ENCODE measurements at places on chromosomes 5 and 9.

- DNase-seq, result no peak
These were observed 125.0 kb downstream of the TRIO start for GRCh38 chr5:14267991-14268708.

- no peak for DNase-seq
These were observed 132.2 kb downstream of the CDC42SE2 start for GRCh38 chr5:131396015-131396414.

- no peak for DNase-seq
These were observed 24.8 kb downstream of the ADCY2 start for GRCh38 chr5:7420510-7421280.

- no peak for DNase-seq
These were observed 114.0 kb downstream of the CDC42SE2 start for GRCh38 chr5:131377785-131378325.

- peak; percentile 49 for DNase-seq
These were observed 27.1 kb upstream of the BASP1 start for GRCh38 chr5:17190242-17190778.

GRCh38 chr5:113269023-113269997 is 165.5 kb downstream of the TSSK1B start:
- DNase-seq, result no peak

DNA sequence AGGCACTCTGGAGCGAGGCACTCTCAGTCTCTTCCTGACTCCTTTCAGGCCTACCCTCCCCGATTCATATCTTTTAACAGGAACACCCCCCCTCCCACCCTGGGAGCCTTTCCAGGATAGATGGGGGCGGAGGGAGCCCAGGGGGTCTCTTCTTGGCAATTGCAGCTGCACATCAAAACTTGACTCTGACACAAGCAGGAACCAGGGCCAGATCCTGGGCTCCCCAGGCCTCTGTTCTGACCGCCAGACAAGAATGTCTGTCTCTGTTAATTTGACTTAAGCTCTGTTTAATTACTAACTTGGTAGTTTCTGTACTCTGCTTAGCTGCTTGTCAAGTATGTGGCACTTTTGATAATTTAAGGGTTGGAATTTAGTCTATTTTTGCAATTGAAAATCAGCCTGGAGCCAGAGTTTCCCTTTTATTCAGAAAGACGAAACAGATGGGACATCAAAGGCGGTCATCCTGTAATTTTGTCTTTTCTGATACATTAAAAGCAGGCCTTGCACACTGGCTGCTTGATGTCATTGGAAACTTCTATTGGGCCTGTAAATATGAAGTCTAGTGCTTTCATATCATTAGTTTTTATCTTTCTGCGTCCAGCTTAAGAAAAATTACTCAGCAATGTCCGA is 43.3 kb downstream of the ACTL7B start:
- DNase-seq, result no peak

- no peak for DNase-seq
These were observed 114.4 kb downstream of the DOCK2 start for GRCh38 chr5:169751490-169751889.

DNA sequence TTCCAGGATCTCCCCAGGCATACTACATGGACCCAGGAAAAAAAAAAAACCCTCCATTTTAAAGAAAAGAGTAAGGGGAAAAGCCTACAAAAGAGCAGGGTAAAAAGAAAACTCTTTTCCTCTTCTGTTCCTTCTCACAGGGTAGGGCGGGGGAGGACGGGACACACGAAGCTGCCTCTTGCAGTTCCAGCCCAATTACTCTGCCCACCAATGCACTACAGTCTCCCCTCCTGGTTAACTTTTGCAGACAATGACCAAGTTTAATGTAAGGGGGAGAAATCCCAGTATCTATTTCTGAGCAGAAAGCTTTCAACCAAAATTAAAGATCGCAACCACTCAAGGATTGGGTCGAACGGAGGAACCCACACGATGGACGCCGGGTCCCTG is 1.3 kb downstream of the BRD3 start:
- no peak for DNase-seq

DNA sequence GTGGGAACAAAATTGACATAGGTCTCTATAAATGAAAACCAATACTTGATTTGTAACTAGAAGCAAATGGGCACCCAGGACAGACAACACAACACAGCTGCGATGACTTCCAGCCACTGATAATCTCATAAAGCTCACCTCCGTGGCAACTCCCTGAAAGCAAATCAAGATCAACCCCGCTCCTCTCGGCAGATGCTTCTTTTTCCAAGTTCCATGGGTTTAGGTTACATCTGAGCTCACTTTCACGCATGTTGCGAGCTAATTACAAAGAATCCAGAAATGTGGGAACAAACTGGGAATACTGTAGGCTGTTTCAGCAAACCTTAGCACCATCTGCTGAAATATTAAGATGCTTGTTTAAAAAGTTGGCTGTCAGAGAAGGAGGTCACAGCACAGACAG is 153.9 kb downstream of the ELAVL2 start:
- DNase-seq, result no peak

DNA sequence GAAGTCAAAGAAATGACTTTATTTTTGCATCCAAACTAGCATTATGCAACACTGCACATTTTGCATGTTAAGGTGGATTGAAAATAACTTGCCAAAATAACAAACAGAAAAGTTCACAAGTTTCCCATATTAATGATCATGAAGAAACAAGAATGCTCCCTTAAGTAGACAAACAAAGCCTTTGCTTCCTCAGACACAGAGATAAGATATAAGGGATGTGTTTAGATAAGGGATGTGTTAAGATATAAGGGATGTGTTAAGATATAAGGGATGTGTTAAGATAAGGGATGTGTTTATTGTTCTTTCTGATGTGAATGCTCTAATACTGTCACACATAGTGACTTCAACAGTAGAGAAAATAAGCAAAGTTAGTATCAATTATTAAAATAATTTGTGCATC is 174.8 kb downstream of the GABRG2 start:
- DNase-seq, result no peak

- no peak for DNase-seq
These were observed 74.0 kb upstream of the SLC30A5 start for GRCh38 chr5:69019668-69020375.

- no peak for DNase-seq
These were observed 48.2 kb downstream of the KIF2A start for GRCh38 chr5:62354028-62354874.

GRCh38 chr9:78026416-78026815 is 5.2 kb downstream of the GNAQ start:
- DNase-seq, result no peak

GRCh38 chr9:99873531-99873930 is 32.9 kb upstream of the STX17 start:
- no peak for DNase-seq

- DNase-seq, result no peak
These were observed 739.8 kb upstream of the PTPRD start for GRCh38 chr9:11352612-11353011.

DNA sequence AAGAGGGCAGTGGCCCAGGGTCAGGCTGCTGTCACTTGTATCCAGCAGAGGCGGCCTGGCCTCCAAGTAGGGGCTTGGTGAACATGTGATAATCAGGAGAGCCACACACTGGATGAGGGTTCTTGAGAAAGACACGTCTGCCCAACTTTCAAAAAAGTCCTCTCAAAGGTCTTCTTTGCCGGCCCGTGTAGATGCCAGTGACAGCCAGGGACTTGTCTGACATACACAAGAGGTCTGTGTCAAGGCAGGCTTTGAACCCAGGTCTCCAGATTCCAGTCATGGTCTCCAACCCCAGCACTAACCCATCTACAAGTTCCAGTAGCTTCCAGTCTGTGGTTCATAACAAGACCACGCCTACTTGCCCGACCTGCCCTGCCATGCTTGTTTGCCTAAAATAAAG is 7.9 kb upstream of the AMBP start:
- DNase-seq, result no peak

DNA sequence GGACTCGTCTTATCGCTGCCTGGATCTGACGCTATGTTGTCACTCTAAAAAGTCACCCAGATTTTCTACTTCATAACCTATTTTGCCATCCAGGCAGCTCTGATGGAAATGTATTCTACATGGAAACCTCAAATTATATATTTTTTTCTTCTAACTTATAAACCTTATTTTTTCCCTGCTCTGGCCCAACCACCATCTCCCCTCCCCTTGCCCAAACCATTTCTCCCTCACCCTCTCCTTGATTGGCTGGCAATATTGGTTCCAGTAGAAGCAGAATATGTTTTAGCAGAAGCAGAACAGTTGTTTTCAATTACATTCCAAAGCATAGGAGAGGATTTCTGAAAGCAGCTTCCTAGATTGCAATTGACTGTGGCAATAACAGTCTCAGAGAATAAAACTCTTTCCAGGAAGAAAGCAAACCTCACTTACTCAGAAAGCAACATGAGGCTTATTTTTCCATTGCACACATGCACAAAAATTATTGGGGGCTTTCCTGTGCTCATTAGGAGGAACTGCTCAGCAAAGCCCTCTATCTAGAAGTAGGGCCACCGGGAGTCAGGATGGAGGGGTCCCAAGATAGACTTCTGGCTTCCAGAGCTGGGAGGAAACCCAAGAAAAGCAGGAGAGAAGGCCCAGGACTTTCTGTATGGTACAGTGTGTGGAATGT is 191.8 kb downstream of the ESM1 start:
- no peak for DNase-seq

GRCh38 chr9:84711936-84712335 is 42.4 kb downstream of the NTRK2 start:
- no peak for DNase-seq

DNA sequence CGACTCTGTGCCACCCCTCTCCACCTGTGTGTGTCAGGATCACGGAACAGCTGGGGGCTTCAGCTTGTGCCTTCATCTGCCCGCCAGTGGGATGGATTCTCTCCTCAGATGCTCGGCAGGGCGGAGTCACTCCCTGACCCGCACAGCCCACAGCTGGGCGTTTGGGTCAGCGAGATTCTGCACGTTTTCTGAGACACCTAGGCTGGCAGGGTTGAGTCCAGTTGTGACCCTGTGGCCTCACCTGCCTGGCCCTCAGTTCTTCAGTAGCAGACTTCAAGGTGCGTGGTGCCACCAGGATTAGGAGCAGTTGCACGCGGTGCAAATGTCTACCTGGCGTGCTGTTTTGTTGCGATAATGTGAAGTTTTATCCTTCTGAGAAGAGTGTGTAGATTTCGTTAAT is 5.0 kb downstream of the NDUFS6 start:
- no peak for DNase-seq

DNA sequence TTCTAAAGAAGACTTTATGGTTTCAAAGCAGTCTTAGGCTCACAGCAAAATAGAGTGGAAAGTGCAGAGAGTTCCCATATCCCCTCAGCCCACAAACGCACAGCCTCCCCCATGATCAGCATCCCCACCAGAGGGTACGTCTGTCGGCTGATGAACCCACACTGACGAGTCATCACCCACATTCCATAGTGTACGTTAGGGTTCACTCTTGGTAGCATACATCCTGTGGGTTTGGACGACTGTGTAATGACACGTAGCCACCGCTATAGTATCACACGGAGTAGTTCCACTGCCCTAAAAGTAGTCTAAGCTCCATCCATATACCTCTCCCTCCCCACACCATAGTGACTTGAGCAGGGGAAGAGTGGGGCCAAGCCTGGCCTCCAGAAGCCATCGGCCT is 135.7 kb upstream of the PHYKPL start:
- DNase-seq, result no peak

GRCh38 chr5:98997000-98997399 is 68.2 kb upstream of the CHD1 start:
- no peak for DNase-seq

DNA sequence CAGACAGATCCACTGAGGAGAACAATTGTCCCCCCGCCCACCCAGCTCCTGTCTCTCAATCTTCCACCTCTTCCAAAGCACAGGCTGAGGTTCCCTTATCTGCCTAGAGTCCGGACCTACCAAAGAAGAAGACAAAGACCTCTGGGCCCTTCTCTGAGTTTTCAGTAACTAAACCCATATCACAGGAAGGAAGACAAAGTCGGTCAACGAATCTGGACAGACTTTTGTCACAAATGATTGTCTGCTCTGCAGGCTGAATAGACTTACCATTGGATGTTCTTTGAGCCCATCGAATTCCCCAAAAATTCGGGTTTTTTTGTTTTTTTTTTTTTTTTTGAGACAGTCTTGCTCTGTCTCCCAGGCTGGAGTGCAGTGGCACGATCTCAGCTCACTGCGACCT is 58.0 kb downstream of the C9orf50 start:
- DNase-seq, result no peak

- DNase-seq, result peak; percentile 15
These were observed at the start of gene IL13 for GRCh38 chr5:132657676-132658380. TSS of gene IL13 (plus strand) at chr5:132658173. CDS start at chr5:132658187, 14 bp downstream.

- no peak for DNase-seq
These were observed 120.0 kb upstream of the KLF9 start for GRCh38 chr9:70534471-70534870.

GRCh38 chr5:36298552-36298951 is 3.1 kb downstream of the RANBP3L start:
- no peak for DNase-seq

DNA sequence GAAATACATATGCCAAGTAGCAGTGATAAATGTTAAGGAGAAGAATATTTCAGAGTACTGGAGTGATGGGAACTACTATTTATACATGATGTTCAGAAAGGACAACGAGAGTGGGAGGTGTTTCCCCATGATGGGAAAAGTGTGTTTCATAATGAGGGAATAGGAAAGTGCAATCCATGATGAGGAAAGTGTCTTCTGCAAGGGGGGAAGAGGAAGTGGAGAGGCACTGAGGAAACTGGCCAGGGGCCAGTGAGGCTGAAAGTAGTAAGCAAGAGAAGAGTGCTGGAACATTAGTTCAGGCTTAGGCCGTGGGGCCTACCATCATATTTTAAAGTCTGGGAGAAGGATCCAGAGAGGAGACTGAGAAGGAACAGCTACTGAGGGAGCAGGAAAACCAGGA is 327.2 kb downstream of the SLF1 start:
- DNase-seq, result no peak

DNA sequence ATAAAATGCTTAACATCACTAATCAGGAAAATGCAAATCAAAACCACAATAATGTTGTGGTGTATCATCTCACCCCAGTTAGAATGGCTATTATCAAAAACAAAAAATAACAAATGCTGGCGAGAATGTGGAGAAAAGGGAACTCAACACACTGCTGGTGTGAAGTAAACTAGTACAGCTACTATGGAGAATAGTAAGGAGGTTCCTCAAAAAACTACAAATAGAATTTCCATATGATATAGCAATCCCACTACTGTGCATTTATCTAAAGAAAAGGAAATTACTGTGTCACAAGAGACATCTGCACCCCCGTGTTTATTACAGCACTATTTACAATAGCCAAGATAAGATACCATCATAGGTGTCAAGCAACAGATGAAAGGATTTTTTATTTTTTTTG is 214.5 kb upstream of the RASA1 start:
- DNase-seq, result no peak

- no peak for DNase-seq
These were observed 571.2 kb downstream of the EFNA5 start for GRCh38 chr5:107099506-107099905.

DNA sequence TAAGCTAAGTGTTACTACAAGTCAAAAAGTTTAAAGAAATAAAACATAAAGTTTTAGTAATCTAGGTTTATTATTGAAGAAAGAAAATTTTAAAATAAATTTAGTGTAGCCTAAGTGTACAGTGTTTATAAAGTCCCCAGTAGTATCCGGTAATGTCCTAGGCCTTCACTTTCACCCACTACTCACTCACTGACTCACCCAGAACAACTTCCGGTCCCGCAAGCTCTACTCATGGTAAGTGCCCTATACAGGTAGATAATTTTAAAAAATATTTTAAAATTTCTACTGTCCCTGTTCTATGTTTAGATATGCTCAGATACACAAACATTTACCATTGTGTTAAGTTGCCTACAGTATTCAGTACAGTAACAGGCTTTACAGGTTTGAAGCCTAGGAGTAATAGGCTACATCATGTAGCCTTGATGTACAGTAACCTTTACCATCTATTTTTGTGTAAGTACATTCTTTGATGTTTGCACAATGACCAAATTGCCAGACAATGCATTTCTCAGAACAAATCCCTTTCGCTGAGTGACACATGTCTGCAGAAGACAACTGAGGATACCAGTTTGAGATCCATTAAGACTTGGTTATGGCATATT is 253.6 kb downstream of the TRIM32 start:
- DNase-seq, result no peak

Data from colonic mucosa (tissue), 4 donors.